NCI-H2107 (cell line): ENCODE measurements at places on chromosomes 7 and 10.

- no peak for DNase-seq
Measured at GRCh38 chr7:100804681-100805431, 22.5 kb downstream of the EPHB4 start.

DNA sequence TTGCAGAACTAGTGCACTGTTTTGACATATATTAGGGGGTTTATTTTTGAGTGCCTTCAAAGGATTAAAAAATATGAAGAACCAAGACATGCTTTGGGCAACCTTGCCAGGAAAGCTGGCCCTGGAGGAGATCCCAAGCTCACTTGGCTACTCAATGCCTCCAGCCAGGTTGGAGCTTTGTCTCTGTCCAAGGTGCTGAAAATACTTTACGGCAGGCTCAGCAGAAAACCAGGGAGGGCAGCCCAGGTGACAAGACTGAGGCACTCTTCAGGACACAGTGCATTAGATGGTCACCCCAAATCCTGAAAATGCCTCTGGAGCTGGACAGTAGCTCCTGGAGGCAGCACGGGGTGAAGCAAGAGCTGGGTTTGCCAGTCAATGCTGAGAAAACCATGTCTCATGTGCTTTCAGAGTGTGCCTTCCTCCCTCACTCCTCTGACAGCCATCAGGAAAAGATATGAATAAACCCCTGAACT lies 5.8 kb upstream of the KCNH2 start:
- DNase-seq = no peak

DNA sequence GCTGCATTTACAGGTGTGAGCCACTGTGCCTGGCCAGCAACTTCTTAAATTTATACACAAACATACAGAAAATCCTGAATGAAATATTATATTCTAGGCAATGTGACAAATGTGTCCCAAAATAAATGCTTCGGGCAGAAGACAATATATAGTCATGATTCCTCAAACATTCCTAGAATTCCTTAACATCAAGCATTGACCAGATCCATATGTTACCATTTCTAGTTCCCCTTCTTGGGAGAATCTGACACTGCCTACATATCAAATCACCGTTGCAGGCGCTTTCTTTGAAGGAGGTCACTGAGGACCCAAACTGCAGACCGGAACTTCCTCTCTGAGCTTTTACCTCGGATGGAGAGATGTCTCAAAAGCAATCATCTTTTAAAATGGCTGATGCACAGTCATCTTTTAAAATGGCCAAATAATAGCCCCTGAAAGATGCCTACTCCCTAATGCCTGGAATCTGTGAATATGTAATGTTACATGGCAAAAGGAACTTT lies 323.5 kb downstream of the PHF14 start:
- no peak for DNase-seq

- no peak for DNase-seq
Measured at GRCh38 chr10:103751667-103752290, 103.6 kb downstream of the SH3PXD2A start.

GRCh38 chr7:151435103-151435916 lies 4.6 kb downstream of the CRYGN start:
- no peak for DNase-seq

DNA sequence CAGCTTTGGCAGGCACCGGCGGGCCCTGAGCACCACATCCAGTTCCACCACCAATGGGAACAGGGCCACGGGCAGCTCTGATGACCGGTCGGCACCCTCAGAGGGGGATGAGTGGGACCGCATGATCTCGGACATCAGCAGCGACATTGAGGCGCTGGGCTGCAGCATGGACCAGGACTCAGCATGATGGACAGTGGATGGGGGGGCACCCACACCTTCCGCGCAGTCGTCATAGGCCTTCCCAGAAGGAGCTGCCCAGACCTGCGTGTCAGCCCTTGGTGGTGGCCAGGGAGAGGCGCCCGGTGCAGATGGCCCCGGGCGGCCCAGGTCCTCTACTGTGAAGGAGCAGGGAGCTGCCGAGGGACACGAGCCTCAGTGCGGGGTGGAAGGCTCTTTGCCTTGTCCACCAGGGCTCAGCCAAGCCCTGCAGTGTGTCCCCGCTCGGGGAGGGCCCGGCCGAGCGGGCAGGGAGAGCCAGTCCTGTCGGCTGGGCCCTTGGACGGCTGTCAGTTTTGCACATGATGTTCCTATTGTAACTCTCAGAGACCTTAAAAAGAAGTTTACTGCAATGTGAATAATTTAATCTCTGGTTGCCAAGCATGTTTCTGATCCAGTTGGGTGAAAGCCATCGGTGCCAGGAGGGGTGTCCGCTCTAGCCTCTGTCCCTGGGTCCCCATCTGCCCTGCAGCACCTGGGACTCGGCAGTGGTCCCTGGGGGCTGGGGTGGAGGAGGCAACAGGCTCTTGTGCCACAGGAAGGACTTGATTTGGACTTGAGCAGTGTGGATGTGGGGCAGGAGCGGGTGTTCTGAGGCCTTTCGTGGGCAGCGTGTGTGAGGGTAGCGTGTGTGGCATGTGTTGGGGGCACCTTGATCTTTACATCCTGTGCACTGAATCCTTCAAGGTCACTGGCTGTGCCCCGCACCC lies 12.6 kb downstream of the NACAD start:
- DNase-seq = no peak

DNA sequence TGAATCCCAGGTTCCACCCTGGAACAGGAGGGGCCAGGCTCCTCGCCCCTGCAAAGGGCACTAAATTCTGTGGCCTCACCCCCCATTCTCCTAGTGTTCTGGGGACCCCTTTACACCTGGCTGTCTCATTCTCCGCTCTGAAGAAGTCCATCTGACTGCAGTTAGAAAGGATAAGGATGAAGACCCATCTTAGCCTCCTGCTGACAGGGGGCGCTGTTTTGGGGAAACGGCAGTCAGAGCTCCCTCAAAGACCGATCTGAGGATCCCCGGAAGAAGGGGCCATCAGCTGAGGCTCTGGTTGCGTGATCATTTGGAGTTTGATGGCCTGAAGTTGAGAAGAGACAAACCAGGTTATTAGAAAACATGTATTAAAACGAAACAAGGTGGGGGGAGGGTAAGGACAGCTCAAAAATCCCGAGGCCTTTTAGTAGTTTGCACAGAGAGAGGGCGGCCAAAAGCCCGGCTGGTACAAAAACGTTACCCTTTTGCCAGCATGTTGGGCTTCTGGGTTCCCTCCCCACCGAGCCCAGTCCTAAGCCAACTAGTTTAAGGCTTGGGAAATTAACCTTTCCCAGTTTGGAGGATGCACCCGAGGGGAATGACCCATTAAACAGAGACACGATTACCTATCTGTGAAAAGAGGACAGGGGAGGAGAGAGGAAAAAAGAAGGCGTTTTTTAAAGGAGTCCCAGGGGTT lies 102.8 kb downstream of the CHN2 start:
- no peak for DNase-seq

GRCh38 chr7:150685219-150686029 lies at the start of gene GIMAP2:
TSS of gene GIMAP2 (plus strand) at chr7:150685706. CDS start at chr7:150687060, 1,354 bp downstream.
- DNase-seq = no peak

DNA sequence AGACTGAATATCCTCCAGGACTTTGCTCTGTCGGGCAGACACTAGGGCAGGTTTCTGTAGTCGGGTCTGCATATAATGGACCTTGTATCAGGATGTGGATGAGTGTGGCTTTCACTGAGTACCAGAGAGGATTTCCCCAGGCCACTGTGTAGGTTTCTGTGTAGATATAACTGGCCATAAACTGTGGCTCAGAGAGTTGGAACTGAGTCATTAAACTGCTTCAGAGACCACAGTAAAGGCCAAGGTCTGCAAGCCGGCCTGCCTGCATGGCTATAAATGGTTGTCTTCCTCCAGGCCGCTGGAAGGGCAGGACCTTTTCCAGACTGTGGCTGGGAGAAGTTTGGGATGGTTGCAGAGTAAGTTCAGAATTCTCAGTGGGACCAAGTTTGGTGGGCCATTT lies 16.9 kb downstream of the ZNF92 start:
- no peak for DNase-seq

DNA sequence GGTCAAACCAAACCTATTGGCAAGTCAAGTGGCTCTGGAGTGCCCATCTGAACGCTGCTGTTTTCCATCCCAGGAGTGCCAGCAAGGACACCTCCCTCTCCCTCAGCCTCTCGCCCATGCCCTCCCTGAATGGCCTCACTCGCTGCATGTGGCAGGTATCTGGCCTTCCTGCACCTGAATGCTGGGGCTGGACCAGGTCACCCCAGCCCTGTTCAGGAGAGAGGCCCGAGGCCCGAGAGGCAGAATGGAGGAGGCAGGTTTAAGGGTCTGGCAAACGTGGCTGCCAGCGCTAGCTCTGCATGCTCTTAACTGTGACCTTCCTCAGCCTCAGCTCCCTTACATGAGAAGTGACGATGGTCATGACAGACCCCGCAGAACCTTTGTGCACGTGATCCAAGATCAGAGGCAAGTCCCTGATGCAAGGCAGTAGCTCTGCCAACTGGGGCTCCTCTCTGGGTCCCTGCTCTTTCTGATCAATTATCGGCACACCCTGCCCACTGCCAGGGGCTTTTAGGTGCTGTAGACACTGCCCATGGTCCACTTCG lies 295.7 kb upstream of the ZMIZ1 start:
- no peak for DNase-seq

DNA sequence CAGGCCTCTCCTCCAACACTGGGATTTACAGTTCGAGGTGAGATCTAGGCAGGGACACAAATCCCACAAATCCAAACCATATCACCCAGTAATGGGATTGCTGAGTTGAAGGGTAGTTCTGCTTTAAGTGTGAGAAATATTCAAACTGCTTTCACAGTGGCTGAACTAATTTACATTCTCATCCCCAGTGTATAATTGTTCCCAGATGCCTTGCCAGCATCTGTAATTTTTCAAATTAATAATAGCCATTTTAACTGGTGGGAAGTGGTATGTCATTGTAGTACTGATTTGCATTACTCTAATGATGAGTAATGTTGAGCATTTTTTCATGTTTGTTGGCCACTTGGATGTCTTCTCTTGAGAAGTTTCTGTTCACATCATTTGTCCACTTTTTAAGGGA lies 592.8 kb upstream of the GRM3 start:
- DNase-seq = no peak

DNA sequence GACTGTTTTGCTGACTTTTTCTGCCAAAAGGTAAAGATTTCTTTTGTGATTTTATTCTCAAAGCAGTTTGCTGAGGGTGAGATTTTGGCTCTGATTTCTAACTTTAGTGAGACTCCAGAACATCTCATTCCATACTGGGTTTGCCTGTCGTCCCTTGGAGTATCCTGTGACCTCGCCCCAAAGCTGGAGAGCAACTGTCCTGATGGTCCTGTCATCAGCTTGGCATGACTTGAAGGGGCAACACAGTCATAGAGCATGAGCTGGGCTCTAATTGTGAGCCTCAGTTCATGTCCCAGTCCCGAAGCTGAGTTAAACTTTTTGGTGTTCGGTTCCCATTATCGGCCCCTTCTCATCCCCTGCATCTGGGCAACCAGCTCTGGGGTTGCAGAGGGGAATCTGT lies 23.4 kb downstream of the C10orf90 start:
- no peak for DNase-seq

- DNase-seq = no peak
Measured at GRCh38 chr7:1136841-1137516, 23.0 kb downstream of the ZFAND2A start.

GRCh38 chr10:50310560-50311174 lies 59.4 kb upstream of the ASAH2 start:
- no peak for DNase-seq

DNA sequence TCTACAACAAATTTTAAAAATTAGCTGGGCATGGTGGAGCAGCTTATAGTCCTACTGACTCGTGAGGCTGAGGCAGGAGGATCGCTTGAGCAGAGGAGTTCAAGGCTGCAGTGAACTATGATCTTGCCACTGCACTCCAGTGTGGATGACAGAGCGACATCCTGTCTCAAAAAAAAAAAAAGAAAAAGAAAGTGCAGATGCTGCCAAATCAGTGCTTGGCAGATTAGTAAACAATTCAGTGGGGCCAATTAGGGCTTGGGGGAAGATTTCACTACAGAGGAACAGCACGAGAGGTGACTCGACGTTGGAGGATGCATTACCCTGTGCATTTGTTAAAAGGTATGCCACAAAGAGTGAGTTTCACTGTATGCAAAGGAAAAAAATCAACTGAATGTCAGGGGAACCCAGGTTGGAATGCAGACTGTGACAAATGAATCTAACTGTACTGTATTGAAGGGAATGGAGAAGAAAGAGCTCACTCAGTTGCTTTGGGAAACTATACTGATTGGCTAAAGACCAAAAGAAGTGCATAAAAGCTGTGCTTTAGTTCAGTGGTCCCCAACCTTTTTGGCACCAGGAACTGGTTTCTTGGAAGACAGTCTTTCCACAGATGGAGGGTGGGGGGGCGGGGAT lies 31.6 kb downstream of the GARIN1A start:
- DNase-seq = no peak
